Activated CD4-positive, CD25-positive, alpha-beta regulatory T cell (primary cell): ENCODE measurements at places on chromosomes 3 and 15.

DNA sequence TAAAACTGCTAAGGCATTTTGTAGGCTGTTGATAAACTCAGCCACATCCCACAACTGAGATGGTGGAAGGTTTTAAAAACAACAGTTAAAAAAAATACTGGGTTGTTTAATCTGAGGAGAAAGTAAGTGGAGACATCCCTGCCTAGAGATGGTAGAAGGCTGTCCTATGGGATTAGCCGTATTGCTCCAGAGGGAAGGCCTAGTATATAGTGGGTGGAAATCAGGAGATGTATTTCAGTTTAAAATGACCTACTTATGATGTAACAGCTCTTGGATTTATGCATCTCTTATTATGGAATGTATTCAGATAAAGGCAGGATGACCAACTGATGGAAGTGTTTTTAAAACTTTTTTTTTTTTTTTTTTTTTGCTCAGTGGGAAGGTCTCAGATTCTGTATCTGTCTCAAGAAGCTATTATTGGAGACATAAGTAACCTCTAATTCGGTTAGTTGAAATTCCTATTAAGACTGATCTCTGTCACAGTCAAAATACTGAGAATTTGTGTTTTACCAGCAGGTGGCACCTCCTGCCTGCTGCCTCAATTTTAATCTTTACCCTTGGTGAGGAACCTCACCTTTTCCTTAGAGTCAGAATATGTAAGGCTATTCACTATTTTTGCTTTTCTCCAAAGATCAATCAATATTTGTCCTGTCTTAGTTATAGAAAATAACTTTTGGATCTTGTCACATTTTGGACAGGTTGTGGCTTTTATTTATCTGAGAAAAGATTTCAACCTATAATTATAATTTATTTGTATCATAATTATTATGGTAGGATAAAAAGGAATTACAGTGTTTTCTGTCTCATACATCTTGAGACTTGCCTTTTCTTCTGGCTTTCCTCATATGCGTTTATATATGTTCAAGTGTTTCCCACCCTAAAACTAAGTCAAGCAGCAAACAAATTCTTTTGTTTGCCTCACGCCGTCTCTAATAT lies 63.0 kb downstream of the VPS8 start:
- DNase-seq = no peak

- no peak for DNase-seq
These were observed 22.4 kb upstream of the TGFBR2 start for GRCh38 chr3:30583973-30584372.

DNA sequence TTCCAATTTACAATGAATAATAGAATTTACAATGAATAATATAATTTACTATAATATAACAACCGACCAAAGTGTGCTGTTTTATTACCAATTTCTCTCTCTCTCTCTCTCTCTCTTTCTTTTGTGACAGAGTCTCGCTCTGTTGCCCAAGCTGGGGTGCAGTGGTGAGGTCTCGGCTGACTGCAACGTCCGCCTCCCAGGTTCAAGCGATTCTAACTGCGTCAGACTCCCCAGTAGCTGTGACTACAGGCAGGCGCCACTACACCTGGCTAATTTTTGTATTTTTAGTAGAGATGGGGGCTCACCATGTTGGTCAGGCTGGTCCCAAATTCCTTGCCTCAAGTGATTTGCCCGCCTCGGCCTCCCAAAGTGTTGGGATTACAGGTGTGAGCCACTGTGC lies 17.0 kb upstream of the CCNL1 start:
- no peak for DNase-seq

DNA sequence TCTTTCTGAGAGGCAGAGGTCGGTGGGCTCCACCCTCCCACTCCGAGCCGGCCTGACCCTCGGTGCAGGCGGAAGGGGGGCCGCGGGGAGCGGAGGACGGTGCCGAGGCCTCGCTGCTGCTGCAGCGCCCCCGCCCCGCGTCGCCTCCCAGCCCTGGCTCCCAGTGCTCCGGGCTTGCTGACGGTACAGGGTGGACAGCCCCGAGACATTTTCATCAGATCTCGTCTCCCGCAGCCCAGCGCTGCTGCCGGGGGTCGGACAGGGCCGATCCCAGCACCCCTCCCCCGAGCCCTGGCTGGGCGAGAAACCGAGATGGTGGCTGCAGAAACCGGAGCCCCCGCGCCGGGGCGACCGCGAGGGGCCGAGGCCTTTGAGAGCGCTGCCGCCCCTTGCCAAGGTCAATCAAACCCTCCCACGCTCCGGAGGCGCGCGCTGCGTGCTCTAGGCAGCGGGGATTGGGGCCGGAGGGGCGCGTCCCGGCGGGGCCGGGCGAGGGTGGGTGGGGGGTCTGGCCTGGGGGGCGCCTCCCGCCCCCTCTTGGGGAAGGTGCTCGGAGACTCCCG lies 42.5 kb downstream of the EPHB3 start:
- DNase-seq = no peak

GRCh38 chr15:40253167-40253790 lies 14.4 kb downstream of the PAK6 start:
- DNase-seq = no peak

DNA sequence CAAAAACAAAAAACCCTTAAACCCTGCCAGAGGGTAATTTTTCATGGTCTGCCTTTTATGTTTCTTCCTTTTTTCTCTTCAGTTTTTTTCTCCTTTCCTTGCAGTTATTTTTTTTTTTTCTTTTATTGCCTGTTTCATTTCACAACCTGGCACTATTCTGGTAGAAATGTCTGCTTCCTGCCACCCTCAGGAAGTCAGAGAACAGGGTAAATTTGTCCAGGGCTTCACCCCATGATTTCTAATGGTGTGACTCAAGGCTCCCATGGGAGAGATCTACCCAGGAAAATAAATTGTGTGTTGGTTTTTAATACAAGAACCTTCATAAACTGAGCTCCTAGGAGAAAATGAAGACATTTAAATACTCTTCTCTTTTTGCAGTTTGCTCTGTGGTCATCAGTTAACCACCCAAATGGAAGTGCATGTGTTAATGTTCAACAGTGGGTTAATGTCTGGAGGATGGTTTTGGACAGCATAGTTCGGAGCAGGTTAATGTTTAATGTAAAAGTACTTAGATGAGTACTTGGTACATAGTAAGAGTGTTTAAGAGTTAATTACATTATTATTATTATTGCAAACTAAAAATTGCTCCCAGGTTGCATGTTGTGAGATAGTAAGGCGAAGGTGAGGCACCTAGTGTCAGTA lies 45.9 kb downstream of the CGNL1 start:
- DNase-seq = no peak

DNA sequence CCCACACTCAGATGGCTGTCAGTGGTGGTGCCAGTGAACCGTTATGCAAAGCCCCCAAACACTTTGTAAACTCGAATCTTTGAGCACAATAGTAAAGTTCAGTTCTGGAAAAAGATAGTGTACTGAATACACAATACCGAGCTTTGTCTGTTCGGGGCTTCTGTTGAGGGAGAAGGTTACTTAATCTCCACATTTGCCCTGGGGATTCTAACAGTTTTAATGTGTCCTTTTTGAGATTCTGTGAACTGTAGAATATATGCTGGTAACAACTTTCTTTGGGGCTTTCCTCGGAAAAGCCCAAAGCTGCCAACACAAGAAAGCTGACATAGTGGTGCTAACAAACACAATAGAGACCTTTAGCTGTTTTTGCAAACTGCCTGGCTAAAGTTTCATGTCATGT lies 686.5 kb downstream of the ROBO1 start:
- no peak for DNase-seq

DNA sequence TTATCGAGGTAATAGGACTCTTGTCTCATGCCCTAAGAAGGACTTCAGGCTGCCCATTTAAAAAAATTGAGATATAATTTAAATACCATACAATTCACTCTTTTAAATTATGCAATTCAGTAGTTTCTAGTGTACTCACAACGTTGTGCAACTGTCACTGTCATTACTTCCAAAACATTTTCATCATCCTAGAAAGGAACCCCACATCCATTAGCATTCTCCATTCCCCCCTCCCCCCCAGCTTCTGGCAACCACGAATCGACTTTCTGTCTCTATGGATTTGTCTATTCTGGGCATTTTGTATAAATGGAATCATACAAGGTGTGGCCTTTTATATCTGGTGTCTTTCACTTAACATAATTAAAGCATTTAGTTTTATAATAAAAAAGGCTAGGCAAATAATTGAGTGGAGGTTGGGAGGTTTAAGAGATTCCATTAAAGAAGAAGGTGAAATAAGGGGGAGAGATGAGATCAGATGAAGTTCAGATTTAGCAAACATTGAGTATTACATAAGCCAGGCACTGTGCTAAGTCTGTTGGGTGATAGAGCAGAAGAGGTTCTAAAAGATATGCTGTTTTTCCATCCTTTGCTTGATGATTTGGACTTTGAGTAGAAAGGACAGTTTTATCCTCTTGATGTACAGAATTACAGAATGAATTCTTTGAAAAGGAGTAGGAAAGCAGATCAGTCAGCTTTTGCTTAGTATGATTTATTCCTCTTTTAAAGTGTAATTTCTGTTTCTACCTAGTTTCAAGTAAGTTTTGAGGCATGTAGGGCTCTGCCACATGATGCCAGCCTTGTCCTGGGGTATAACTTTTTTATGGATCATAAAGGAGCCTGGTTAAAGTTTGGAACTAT lies 36.3 kb downstream of the UBE2E2 start:
- DNase-seq = no peak

DNA sequence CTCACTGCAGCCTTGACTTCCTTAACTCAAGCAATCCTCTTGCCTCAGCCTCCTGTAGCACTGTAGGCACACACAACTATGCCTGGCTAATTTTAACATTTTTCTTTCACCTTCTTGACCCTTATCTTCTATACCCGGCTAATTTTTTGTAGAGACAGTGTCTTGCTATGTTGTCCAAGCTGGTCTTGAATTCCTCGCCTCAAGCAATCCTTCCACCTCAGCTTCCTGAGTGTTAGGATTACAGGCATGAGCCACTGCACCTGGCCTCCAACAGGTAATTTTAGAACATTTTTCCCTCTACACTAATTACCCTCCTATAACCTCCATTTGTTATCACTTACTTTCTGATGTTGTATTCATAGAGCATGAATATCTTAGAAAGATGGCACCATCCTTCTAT lies 60.3 kb downstream of the SPG11 start:
- no peak for DNase-seq

DNA sequence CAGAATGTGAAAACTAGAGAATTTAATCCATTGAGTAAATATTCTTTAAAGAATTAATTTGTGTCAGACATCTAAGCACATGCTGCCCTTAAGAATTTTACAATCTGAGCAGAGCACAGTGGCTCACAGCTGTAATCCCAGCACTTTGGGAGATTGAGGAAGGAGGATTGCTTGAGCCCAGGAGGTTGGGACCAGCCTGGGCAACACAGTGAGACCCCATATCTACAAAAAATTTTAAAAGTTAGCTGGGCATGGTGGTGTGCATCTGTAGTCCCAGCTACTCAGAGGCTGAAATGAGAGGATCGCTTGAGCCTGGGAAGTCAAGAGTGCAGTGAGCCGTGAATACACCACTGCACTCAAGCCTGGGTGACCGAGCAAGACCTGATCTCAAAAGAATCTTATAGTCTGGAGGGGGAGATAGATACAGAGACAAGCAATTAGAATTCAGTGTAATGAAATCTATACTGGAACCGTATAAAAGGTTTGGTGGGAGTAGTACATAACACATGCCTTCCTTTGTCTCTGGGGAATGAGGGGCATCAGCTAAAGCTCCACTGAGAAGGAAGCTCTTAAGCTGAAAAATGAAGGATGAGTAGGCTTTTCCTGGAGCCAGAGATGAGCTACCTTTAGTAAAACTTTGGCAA lies 21.2 kb downstream of the ATP11B start:
- no peak for DNase-seq

DNA sequence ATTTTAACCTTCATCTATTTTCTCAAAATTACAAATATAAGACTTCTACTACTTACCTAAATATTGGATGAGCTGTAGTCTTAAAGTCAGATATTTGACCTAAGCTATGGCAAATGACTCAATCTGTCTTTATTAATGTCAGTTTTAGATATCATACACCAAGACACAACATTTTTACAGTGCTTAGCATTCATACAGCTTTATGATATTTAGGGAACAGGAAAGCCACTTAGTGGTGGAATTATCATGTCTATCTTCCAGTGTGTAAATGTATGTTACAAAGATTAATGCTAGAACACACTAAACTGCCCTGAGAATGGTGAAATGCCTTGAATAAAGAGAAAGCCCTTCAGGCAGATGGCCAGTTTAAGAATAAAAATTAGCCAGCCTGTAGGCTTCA lies 135.0 kb downstream of the SPATA16 start:
- DNase-seq = no peak

DNA sequence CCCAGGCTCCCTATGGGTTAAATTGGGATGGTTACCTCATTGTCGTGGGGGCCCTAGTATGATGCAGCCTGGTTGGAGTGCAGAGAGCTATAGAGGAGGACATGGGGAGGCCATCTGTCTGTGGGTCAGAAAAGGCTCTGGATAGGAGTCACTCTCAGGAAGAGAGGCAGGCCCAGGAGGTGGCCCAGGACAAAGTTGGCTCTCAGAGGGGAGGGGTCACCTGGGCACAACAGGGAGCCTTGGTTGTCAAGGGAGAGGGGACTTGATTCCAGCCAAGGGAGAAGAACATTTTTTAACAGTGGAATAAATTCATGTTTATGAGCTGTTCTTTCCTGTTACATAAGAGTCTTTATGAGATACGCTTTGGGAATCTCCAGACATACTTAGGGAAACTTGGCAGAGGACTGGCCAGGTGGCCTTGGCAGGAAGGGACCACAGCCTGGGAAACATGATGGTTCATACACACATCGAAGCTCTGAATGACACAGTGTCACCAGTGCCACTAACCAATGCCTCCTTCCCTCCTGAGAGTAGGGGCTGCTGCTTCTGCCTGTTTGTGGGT lies 27.5 kb upstream of the LCTL start:
- no peak for DNase-seq

DNA sequence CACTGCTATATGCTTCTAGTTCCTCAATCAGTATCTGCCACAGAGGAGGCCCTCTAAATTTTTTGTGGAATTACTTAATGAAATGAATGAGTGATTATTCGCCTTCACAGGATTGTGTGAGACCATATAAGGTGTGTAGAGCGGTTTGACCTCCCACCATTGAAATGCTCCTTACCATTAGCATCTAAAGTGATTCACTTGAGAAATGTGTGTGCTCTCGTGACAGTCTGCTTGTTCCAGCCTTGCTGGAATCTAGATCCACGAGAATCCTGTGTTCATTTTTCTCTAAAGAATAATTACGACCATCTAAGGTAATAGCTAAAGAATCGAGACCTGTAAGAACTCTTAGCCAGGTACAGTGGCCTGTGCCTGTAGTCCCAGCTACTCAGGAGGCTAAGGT lies 126.9 kb downstream of the FNDC3B start:
- DNase-seq = no peak
